Left lung (tissue), 14 donors: ENCODE measurements at places on chromosomes 6 and 20. TPM values are rescaled to one million over a fixed set of nuclear protein-coding genes. Genes with fewer than 3 reads are reported as not detected.

The TMEM170B gene
- polyA plus RNA-seq, result 6.2 TPM

The SLC35D3 gene
- polyA plus RNA-seq, result 1.6 TPM

The CNPY3 gene
- 61.7 TPM for polyA plus RNA-seq

GRCh38 chr6:53446151-53446550, 97.4 kb upstream of the ELOVL5 start:
- DNase-seq, result no peak

GRCh38 chr6:79246891-79247290, 12.4 kb upstream of the HMGN3 start:
- DNase-seq, result no peak

DNA sequence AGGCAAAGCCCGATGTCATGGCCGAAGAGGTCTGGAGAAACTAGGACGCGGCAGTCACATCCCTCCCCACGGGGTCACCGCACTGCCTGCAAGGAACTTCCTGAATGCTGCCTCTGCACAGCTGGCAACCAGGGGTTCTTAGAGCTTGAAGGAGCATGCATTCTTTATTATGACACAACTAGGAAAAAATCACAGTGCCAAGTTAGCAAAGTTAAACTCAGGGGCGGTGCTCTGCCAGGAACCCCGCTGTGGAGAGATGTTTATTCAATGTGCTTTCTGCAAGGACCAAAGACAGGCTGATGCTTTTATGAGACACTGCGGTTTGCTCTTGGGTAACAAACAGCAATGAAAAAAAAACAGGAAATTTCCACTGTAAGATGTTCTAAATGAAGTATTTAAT, 287.3 kb upstream of the FOXQ1 start:
- DNase-seq, result peak; percentile 13

DNA sequence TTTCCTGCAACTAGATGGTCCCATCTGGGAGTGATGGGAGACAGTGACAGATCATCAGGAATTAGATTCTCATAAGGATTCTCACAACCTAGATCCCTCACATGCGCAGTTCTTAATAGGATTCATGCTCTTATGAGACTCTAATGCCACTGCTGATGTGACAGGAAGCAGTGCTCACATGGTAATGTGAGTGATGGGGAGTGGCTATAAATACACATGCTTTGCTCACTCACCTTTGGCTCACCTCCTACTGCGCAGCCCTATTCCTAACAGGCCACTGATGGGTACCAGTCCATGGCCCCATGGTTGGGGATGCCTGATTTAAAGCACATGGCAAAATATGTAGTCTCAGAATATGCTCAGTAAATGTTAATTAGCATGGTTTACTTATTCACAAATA, 80.6 kb upstream of the MBOAT1 start:
- DNase-seq, result no peak

DNA sequence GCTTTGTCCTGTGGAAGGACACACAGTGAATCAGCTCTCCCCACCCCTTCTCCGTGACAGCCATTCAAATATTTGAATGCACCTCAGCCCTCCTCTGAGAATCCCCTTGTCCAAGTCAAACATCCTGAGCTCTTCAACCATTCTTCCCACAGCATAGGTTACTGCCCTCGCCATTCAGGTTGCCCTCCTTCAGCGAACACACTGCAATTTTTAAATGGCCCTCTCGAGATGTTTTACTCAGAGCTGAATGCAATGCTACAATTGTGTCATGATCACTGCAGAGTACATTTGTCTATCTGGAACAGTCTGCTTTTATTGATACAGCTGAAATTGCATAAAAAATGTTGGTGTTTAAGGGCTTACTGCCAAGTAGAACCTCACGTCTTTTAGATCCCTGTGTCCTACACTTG, 48.9 kb downstream of the SLC2A12 start:
- DNase-seq, result no peak

DNA sequence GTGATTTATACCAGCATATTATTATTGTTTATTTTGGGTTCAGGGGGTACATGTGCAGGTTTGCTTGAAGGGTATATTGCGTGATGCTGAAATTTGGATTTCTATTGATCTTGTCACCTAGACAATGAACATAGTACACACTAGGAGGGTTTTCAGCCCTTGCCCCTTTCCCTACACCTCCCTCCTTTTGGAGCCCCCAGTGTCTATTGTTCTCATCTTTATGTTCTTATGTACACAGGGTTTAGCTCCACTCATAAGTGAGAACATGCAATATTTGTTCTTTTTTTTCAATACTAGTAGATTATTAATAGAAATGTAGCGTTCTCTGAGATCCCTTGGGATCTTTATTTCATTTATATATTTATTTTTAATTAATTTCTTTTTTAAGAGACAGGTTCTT, 79.2 kb upstream of the MRAP2 start:
- no peak for DNase-seq
